ENCODE measurements at places on chromosomes 6 and 20.
A peak's percentile ranks its signal among the peaks of the same experiment; 100 is the strongest.

- no peak for DNase-seq
Observed at GRCh38 chr20:46359233-46359751, 47.1 kb downstream of the ELMO2 start.

GRCh38 chr20:6613280-6613861, 154.1 kb upstream of the BMP2 start:
- DNase-seq = no peak

- no peak for DNase-seq
Observed at GRCh38 chr6:147081076-147081609, 123.1 kb upstream of the STXBP5 start.

DNA sequence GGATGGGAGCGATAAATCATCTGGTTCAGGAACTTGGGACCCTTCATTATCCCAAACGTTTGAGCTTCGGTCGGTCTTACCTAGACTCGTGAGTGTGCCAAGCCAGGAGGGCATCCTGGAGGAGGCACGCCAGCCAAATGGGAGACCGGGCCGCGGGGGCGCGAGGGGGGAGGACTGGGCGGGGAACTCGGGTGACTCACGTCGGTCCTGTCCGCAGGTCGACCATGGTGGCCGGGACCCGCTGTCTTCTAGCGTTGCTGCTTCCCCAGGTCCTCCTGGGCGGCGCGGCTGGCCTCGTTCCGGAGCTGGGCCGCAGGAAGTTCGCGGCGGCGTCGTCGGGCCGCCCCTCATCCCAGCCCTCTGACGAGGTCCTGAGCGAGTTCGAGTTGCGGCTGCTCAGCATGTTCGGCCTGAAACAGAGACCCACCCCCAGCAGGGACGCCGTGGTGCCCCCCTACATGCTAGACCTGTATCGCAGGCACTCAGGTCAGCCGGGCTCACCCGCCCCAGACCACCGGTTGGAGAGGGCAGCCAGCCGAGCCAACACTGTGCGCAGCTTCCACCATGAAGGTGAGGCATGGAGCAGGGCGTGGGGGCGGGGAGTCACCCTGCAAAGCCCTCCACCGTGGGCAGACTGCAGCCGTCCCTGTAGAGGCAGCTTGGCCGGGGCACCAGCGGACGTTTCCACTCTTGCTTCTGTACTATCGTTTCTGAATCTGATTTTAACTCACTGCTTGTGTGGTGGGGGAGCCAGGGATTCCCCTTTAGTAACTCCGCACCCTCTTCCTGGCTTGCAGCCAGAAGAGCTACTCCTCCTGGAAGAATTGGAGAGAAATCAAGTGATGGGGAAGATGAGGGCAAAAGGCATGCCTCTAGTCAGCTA, 2.7 kb downstream of the BMP2 start:
- DNase-seq = no peak

DNA sequence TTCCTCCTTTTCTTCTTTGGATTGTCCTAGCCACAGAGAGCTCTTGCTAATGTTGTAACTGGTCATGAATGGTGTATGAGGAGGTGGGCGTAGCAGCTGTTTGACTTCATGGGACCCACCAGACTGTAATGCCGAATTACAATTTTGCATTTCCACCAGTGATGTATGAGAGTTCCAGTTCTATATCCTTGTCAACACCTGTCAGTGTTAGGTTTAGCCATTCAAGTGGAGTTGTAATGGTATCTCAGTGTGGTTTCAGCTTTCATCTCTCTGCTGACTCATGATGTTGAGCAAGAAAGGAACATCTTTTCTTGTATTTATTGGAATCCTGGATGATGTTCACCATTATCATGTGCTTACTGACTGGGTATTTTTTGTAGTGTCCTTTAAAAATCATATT, 5.1 kb downstream of the IGF2R start:
- DNase-seq = no peak

DNA sequence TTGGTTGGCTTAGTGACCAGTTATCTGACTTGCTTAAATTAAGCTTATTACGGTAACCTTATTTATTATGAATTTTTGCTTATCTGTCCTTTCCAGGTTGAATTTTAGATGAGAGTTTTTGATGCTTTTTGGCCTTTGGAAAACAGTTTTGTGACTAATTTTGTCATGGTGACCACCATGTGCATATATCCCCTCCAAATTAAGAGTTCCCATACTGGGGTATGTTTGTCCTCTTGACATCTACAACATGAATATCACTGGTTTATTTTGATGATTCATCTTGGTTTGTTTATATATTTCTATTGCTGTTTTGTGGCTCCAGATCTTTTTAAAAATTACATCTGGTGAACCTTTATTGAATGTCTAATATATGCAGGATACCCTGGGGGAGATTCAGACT, 61.4 kb downstream of the PHF20 start:
- DNase-seq = no peak

- DNase-seq = no peak
Observed at GRCh38 chr6:158777510-158777909, 41.7 kb downstream of the EZR start.

GRCh38 chr6:48419992-48420391, 309.0 kb upstream of the PTCHD4 start:
- no peak for DNase-seq

DNA sequence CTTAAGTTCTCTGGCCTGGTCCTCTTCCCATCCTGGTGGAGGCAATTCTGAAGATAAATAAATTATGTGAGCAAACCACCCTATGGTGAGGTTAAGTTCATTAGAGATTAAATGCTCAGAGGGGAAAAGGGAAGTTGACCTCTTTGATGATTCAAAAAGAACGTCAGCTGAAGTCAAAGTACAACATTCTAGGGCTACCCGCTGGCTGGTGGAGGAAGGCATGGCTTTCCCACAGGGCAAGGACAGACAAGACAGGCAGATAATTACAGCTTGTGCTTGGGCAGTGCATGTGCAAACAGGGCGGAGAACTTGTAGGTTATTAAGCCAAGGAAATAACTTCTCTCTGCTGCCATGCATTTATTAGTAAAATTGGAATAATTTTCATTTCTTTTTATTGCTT, 91.0 kb upstream of the SLC24A3 start:
- DNase-seq = no peak

- no peak for DNase-seq
Observed at GRCh38 chr20:50004229-50004628, 21.4 kb downstream of the SNAI1 start.

DNA sequence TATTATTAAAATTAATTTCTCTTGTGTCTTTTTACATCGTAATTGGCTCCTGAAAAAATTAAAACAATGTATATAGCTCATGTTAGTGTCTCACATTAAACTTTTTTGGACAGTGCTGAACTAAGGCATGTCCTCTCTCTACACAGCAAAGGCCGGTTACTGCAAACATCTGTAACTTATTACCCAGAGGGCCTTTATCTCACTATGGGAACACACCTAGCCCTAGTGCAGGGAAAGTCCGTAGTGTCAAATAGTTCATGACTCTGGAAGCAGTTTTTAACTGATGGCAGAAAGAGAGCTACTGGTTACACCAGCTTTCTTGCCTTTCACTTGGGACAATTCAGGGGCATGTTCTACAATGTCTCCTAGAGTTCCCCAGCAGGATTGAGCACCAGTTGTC, 82.2 kb downstream of the PAK5 start:
- no peak for DNase-seq

GRCh38 chr6:99933129-99933528, 60.9 kb downstream of the MCHR2 start:
- DNase-seq = no peak

GRCh38 chr20:52313341-52313963, 121.9 kb upstream of the ZFP64 start:
- DNase-seq = no peak

- no peak for DNase-seq
Observed at GRCh38 chr6:107763946-107764345, 60.2 kb downstream of the SCML4 start.

GRCh38 chr20:57655809-57656155, 35.6 kb upstream of the ZBP1 start:
- peak; percentile 25 for DNase-seq

- DNase-seq = no peak
Observed at GRCh38 chr20:18585134-18585533, 2.7 kb upstream of the DTD1 start.

- no peak for DNase-seq
Observed at GRCh38 chr6:90044833-90045381, 150.6 kb downstream of the GJA10 start.

GRCh38 chr6:80003826-80004172, 650 bp upstream of the TTK start:
- peak; percentile 63 for DNase-seq
